Adipocyte (in vitro differentiated cells): ENCODE measurements at places on chromosomes 1 and 21.

GRCh38 chr1:229714964-229715603 lies 89.0 kb downstream of the URB2 start:
- DNase-seq: peak; percentile 7

DNA sequence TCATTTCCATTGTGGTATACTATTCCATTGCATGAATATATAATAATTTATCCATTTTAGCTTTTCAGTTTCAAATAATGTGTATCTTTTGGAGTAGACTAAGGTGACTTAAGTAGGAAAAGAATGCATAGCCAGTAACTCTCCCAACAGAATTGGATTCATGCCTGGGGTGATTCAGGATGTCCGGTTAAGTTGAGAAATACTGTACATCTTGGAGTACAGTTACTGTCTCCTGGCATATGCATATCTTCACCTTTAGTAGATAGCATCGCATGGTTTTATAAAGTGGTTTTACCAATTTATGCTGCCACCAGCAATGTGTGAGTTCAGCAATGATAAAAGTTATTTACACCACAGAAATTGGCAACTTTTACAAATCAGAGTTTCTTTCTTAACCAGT lies 18.6 kb upstream of the SLC6A9 start:
- DNase-seq: peak; percentile 84

- DNase-seq: no peak
These were observed 97.4 kb upstream of the TMPRSS2 start for GRCh38 chr21:41605178-41605933.

- no peak for DNase-seq
These were observed 25.9 kb downstream of the C2CD2 start for GRCh38 chr21:41927727-41928409.

- DNase-seq: no peak
These were observed at the start of gene CTNNBIP1 for GRCh38 chr1:9910076-9910422. TSS of gene CTNNBIP1 (minus strand) at chr1:9910269. CDS start at chr1:9872064, 38,205 bp downstream.

GRCh38 chr1:23699280-23700179 lies 7.9 kb downstream of the RPL11 start:
- DNase-seq: no peak

DNA sequence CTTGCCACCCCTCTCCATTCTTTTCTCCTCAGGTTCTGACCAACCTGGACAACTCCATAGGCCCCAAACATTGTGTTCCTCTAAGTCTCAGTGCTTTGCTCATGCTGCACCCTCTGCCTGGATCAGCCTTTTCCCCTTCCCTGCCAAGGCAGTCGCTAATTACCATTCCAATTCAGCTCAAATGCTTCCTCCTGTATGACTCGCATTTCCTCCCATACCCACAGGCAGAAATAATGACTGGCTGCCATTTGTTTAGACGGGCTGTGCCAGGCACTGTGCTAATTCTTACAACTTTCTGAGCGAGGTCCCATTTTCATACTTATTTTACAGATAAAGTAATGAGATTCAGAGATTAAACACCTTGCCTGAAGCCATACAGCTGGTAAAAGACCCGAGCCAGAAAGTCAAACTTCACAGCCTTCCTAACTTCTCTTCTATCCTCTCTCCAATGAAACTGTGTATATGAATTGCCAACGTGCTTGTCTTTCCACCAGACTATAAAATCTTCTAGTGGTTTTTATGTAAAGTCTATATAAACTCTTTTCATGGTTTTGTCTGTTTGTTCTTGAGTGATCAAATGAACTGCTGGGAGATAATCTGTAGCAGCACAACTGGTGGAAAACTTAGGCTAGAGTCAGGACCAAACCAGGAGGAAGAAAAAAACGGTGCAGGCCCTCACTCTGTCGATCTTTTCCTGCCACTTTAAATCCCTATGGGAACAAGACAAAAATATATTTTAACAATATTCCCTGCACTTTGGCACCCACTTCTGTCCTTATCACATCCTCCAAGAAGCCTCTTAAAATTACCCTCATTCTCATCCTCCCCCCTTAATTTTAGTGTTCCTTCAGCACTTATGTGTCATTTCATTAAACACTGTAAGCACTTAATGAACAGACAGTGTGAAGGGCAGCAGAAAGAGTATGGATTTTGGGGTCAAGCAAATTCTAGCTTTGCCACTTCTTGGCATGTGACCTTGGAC lies 33.7 kb downstream of the RAB3B start:
- DNase-seq: peak; percentile 38

GRCh38 chr21:20729376-20729775 lies 268.8 kb upstream of the NCAM2 start:
- no peak for DNase-seq

DNA sequence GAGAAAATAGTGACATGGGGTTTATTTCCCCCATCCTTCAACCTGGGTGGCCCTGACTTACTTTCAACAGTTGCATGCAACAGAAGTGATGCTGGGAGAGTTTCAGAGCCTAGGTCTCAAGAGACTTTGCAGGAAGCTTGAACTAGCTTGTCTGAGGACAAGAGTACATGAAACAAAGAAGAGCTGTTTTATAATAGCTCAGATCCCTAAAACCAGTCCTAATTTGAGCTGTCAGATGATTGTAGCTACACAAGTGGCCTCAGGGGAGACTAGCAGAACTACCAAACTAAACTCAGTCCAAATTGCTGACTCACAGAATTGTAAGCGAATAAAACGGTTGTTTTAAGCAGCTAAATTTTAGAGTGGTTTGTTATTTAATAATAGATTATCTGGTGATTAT lies 17.1 kb downstream of the RC3H1 start:
- peak; percentile 63 for DNase-seq

- peak; percentile 29 for DNase-seq
These were observed 35.8 kb downstream of the FMO3 start for GRCh38 chr1:171126504-171126903.

DNA sequence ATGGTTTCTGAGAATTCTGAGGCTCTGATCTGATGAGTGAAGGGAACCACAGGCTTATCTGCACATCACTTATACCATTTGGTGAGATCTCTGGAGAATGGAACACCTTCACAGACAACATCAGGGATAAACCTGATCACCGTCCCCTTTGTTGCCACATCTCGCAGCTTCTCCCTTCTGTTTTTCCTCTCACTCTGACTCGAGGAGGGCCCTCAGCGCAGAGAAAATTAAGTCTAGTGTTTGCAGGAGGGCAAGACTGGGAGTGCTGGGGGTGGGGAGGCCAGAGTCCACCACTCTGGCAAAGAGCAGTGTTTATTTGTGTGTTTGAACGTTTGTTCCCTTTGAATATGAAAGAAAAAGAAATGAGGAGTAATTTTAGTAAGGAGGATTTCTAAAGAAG lies 29.0 kb upstream of the BATF3 start:
- no peak for DNase-seq

DNA sequence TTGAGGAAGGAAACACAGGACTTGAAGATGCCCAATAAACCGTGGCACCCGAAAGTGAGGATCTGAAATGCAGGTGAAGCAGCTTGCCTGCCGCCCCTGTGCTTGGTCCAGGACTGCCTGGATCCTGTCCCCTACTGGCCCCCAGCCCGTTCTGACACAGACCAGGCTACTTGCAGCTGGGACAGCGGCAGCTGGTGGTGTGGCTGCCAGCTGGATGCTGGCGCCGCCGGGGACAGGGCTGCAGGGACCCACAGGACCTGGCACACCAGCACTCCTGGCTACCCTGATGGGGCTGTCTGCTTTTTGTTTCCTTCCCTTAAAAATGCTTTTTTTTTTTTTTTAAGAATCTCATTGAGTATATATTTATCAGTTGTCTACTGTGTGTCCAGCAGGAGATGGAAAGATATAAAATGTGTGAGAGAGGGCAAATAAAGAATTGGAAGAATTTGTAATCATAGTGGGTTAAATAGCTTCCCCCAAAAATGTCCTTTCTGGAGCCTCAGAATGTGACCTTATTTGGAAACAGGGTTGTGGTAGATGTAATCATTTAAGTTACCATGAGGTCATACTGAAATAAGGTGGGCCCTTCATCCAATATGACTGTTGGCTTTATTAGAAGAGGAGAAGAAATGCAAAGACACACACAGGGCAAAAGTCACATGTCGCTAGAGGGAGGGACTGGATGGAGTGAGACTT lies 165.6 kb downstream of the DSCAM start:
- DNase-seq: no peak

DNA sequence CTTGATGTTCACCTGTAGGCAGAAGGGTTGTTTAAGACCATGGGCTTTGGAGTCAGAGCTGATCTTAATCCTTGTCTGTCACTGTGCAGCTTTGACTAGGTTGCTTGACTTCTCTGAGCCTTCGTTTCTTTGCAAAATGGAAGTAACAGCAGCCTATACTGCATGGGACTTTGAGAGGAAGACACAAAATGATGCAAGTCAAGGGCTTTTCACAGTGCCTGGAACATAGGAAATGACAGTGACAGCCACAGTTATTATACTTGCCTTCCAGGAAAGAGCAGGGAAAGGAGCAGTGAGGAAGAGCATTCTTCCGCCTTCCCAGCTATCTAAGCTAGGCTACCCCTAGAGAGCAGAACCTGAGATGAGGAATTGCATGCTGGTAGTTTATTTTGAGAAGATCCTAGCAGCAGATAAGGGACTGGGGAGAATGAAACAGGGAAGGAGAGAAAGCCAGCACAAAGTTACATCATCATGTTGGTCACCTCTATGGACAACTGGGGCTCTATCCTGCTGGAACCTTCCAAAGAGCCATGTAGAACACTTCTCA lies 3.1 kb downstream of the CSF3R start:
- DNase-seq: peak; percentile 20

DNA sequence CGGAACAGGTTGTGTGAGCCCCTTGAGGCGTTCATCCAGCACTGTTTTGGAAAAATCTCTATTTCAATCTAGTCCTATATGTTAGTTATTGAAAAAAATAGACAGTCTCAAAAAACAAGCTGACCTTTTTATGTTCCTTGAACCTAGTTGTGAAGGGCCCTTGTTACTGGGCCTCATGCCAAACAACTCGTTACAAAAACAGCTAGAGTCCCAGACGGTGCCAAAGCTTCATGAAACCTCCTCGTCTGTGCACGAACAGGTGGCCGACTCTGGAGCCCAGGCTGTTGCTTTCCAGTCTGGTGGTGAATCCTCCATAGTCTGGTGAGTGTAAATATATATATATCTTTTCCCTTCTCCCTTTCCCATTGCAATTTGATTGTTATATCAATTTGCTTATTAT lies at the start of gene CHIA:
TSS of gene CHIA (plus strand) at position 222 of the 400 bp plus-strand sequence. CDS start 19,617 bp downstream, outside the sequence.
- DNase-seq: no peak

DNA sequence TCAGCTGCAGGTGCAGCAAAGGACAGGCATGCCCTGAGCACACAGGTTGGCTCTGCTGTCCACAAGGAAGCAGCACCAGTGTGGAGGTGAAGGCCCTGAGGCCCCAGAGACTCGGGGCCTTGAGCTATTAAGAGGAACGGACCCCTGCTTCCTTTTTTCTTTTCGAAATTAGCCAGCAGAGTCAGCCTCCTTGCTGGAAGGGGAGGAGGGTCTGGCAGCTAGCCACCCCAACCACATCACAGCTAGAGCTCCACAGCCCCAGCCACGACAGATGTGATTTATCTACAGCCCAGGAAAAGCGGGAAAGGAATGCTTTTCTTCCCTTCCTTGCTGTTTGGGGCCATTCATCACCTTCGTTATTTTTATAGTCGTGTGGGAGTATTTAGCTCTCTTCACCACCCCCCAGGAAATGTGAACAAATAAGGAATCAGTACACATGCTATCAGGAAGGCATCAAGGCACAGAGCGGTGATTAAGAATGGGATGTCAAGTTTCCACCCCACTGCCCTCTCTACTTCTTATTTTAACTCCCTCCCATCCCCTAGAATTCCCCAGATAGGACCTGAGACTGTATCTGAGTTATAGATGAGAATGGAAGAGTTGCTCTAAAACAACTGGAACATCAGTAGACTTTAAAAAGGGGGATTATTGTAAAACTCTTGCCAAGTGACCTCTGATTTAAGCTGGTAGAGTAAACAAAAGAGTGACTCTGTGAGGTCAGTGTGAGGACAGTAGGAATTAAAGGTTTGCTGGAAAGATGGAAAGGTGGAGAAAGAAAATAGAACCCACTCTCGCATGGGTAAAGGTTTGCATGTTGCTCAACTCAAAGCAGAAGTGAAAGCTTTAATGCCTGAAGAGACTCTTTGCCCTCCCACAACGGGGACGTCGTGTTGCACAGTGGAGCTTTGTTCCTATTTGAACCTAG lies 224.7 kb upstream of the GJB5 start:
- DNase-seq: no peak

GRCh38 chr1:15942661-15943327 lies 33.1 kb downstream of the ZBTB17 start:
- DNase-seq: no peak
